ENCODE measurements at places on chromosomes 3 and 15.

DNA sequence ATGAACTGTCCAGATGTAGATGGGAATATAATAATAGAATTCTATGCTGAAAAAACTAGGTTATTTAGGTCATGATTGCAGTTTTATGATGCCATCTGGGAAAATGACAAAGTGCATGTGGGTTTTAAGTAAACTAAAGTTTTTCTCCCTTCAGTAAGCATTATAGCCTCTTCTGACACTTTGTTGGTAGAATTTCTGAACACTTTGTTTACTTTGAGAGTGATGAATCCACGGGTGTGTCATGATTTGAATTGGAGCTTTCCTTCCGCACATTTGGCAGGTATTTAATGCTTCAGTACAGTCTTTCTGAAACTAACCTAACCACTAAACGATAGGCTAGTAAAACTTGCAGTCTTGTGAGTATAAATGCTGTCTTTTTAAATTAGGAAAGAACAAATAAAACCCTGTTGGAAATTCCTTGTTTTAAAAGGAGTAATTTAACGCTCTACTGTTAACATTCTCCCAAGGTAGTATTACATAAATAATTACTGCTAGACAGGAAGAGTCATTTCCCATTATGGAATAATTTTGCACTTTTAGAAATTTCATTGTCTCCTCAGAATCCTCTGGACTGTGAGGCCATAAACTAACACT, 7.0 kb downstream of the FILIP1L start:
- DNase-seq = no peak

DNA sequence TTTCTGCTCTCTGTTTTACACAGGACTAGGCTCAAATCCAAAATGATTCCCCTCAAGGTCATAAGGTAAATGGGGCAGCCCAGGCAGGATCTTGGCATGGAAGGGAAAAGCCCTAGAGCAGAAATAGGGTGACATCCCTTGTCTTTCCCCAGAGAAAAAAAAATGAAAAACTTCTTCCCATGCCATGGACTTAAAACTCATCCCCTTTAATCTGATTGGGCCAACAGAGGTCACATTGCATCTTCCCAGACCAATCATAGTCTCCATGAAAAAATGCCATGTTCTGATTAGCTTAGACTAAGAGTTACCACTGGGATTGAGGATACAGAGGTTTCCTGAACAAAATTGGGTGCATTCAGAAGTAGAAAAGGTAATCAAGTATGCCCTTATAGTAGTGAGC, 241.3 kb upstream of the LRTM1 start:
- no peak for DNase-seq

- DNase-seq = no peak
Measured at GRCh38 chr3:133280586-133280985, 119.3 kb upstream of the BFSP2 start.

GRCh38 chr3:131350506-131350905, 31.1 kb upstream of the NUDT16 start:
- DNase-seq = no peak

DNA sequence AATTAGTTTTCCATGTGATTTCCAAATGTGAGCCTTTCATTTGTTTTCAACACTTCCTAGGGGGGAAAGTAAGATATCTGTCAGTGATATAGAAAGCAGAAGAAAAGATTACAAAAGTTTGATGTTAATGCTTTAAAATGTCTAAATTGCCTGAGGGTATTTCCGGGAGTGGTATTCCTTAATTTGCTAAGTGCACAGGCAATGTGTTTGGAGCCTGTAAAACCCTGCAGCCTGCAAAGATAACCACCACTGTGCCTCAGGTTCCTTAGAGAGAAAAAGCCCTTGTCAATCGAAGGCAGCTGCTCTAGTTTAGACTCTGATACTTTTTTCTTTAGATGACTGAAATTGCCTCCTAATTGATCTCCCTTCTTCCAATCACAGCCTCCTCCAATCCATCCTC, 154.9 kb downstream of the SSR3 start:
- DNase-seq = no peak
